ENCODE measurements at places on chromosomes 5 and 9. TPM values are rescaled to one million over a fixed set of nuclear protein-coding genes. Genes with fewer than 3 reads are reported as not detected.

WNT8A gene
- total RNA-seq: not detected

THBS4 gene
- total RNA-seq: 18.4 TPM

IL9 gene
- not detected for total RNA-seq

ZNF474 gene
- not detected for total RNA-seq

ACOT12 gene
- not detected for total RNA-seq

GOLGA2 gene
- 53.2 TPM for total RNA-seq
